ENCODE measurements at places on chromosomes 2 and 18.

GRCh38 chr2:73947412-73948018, 20.8 kb downstream of the DGUOK start:
- DNase-seq = no peak

DNA sequence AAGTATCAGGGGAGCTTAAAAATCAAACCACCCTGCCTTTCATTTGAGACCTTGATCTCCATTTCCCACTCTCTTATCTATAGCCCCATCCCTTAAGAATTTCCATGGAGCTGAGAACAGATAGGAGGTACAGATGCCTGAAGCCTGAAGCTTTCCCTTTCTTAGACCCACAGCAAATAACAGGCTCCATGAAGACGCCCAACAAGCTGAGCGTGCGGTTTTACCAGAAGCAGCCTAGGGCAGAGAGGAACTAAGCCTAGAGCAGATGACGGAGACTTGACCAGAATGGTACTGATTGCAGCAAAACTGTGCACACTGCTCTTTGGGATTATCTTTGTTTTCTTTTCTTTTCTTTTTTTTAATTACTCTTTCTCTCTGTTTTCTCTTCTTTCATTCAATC, 1.7 kb upstream of the ERBB4 start:
- no peak for DNase-seq

- DNase-seq = no peak
These were observed 80.5 kb upstream of the AFF3 start for GRCh38 chr2:100222844-100223243.

GRCh38 chr2:110115291-110116032, at the start of gene MALL:
Gene MALL, minus strand, starts transcription at chr2:110115822. Its CDS starts 30 bp downstream, at chr2:110115792.
- no peak for DNase-seq

DNA sequence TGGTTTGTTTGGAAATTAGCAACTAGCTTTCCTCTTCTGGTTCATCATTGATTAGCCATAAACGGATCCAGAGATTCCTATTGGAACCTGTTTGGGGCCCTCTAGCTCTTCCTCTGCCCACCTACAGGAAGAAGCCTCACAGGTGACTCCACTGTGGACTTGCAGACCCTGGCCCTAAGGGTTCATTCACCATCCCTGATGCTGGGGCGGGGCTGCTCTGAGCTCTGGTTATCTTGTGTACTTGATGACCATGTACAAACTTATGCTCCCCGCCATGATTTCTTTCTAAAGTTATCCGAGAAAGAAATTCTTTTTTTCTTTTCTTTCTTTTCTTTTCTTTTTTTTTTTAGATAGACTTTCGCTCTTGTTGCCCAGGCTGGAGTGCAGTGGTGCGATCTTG, 33.9 kb upstream of the INHBB start:
- no peak for DNase-seq

DNA sequence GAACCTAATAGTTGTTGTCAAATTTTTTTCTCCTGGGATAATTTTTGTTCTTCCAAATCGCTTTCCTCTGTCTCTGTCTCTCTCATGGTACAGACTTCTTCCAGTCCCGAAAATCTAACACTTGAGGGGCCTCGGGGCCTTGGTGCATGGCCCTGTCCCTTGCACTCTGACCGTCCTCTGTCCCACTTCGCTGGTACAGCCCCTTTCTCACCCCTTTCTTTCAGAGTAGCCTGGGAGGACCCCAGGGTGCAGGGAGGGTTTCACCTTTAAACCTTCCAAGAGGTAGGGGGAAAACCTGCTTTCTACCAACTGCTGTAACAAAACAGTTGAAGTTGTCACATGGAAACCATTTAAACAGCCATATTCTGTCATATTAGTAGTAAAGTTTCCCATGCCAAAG, 22.2 kb upstream of the FAHD2A start:
- DNase-seq = no peak

DNA sequence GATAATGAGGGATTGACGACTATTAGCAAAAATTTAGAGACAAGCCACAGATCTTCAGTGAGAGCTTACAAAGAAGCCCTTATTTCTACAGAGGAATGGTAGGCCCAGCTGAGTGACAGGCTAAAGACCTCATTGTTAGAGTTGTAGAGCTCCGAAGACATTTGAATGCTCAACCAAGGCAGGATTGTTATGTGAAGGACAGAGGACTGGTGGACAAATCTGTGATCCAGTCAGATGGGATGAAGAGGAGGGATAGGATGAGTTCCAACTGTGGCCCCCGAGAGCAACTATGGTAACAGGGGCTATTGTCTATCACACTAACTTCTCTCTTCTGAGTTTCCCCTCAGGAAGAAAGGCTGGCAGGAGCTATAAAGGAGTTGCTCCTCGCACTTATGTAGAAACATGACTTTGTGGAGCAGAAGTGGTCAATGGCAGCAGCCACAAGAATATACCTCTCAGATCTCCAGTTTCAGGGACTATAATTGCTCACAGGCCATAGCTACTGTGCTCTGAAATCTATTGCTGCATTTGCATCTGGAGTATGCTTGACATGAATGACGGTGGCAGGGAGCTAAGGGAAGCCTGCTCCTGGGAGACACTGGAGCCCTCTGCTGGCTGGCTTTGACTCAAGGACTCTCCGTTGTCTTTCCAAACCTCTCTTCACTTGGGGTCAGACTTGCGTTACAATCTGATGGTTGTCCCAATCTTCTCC, 50.3 kb upstream of the GREB1L start:
- no peak for DNase-seq

- no peak for DNase-seq
These were observed 172.3 kb downstream of the BABAM2 start for GRCh38 chr2:28062867-28063266.

DNA sequence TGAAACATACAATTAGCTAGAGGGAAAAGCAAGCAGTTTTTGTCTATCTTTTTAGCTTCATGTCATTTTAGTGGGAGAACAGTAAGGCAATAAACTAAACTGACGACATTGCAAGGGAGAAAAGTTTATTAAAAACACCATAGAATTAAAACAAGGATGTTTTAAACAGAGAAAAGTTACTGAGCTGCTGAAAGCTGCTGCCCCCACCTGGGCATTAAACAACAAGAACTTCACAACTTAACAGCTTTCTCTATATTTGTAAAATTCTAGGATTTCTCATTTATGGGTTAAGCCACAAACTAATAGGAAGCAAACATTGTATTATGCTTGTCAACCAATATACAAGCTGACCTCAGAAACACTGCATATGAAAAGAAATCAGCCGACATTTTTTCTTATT, 289.2 kb downstream of the ERBB4 start:
- DNase-seq = no peak

DNA sequence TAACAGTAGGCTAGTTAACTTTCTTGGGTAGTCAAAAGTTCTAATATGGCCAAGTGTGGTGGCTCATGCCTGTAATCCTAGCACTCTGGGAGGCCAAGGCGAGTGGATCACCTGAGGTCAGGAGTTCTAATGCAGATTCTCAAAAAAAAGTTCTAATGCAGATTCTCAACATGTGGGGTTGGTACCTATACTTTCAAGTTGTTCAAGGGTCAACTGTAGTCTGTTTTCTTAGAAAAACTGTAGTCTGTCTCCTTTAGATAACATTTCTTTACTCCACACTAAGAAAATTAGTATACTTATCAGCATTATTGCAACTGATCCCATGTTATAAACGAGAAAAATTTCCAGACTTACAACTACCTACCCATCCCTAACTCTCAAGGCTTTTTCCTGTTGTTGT, 16.6 kb downstream of the INO80D start:
- DNase-seq = no peak

DNA sequence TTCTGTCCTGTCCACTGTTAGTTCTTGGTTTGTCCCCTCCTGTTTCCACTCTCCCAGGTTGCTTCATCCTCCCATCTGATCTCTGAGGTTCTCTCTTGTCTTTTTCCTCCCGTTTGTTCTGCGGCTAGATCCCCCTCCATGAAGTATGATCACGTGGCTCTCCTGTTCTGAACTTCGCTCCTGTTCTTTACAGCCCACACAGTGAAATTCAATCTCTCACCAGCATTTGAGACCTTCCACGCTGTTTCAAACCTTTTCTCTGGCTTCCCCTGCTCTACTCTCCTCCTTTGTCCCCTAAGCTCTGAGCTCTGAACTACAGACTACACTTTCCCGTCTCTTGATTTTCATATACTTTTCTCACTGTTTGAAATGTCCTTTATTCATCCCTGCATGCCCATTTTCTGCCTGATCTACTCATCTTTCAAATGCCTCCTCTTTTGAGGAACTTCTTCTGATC, 83.5 kb downstream of the OSBPL6 start:
- no peak for DNase-seq

GRCh38 chr2:173264603-173265366, 89.9 kb upstream of the CDCA7 start:
- no peak for DNase-seq

DNA sequence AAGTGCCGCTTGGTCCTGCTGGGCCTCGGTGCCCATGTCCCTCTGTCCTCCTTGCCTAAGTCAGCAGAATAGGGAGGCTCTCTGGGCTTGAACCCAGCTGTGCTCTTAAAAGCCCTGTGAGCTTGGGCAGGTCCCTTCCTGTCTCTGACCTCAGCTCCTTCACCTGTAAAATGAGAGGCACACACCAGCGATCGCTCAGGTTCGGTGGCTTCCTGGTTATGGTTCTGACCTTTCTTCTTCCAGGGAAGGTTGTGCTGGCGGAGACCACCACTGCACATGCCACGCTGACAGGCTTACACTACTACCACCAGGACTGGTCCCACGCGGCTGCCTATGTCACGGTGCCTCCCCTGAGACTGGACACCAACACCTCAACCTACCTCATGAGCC, 36.1 kb upstream of the MAPRE3 start:
- no peak for DNase-seq

- DNase-seq = no peak
These were observed 51.8 kb downstream of the PMS1 start for GRCh38 chr2:189835855-189836558.

- DNase-seq = no peak
These were observed 129.7 kb downstream of the MYO1B start for GRCh38 chr2:191374939-191375338.

DNA sequence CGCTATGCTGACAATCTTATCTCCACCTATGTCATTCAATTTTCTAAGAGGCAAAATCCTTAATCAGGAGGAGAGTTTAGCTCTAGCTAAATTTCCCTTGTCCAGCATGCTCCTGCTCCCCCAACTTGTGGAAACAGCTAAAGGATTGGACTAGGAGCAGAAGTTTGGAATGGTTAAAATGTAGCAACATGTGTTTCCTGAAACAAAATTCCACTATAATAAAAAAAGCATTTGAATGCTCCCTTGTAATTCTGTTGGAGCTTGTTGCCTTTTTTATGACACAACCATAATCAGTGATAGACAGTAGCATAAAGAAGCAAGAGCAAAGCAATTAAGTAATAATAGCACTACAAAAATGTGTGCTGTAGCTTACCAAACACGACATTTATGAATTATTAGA, 6.9 kb downstream of the ACTR3 start:
- DNase-seq = no peak

- no peak for DNase-seq
These were observed 53.8 kb downstream of the MARCHF4 start for GRCh38 chr2:216318521-216318874.

DNA sequence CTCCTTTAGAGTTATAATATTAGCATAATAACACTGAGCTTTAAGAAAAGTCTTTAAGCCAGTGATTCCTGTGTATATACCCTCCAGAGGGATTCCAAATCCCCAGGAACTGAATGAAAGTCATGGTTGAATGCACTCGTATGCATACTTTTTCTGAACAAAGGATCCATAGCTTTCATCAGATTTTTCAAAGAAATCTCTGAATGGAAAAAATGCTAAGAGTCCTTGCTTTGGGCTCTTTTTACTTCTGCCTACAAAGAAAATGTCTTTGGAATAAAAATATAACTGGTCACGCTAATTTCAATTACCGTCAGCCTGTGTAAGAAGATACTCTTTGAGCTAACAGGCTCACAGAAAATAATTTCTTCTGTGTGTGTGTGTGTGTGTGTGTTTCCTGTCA, 939.5 kb downstream of the ERBB4 start:
- DNase-seq = no peak

DNA sequence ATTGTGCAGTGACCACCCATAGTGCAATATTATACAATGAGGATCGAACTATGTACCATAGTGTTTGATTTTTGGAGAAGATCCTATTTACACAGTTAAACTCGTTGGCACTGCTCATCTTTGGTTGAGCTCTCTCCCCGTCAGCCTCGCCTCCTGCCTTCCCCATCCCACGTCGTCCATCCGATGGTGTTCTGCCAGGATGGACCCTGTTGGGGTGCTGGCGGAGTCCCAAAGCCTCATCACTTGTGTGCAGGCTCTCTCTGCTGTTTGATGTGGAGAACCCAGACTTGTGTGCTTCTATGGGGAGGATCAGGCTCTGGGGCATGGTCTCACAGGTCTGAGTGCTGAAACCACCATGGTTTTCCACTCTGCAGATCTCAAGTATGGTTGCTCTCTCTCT, 85.4 kb downstream of the ITGB1BP1 start:
- no peak for DNase-seq

DNA sequence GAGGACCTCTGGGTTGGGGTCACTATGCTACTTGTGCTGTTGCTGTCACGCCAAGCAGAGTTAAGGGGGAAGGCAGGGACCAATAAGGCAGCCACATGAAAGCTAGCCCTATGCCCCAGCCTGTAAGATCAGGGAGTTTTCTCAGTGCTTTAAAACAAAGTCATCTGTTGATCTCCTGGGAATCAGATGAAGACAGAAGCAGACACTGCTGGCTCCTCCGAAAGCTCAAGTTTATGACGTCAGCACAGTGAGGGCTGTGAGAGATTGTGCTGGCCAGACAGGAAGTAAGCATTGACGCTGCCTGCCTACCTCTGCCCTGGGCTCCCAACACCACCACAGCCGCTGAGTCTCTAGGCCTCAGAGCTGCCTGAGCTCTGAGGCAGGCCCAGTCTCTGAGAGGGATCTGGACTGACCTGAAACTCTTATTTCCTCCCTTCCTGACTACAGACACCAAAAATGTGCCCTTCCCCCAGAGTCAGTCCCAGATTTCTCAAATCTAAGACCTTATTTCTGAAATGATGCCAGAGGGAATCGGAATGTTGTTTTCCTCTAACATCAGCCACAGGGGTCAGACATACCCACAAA, 118.1 kb upstream of the EPAS1 start:
- peak; percentile 19 for DNase-seq

DNA sequence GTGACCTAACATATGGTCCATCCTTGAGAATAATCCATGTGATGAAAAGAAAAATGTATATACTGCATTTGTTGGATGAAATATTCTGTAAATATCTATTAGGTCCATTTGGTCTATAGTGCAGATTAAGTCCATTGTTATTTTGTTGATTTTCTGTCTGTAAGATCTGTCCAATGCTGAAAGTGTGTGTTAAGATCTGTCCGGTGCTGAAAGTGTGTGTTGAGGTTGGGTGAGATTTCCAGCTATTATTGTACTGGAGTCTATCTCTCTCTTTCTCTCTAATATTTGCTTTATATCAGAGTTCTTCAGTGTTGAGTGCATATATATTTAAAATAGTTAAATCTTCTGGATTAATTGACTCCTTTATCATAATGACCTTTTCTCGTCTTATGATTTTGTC, 828.8 kb upstream of the CRIM1 start:
- no peak for DNase-seq

- DNase-seq = no peak
These were observed 4.1 kb downstream of the TGFBRAP1 start for GRCh38 chr2:105325389-105325963.

GRCh38 chr2:9895669-9896590, 52.7 kb downstream of the TAF1B start:
- DNase-seq = peak; percentile 9

GRCh38 chr2:26283606-26284005, 38.9 kb downstream of the HADHB start:
- DNase-seq = no peak

Data from left renal cortex interstitium (tissue), 4 donors.